ENCODE measurements at places on chromosomes 4 and X.

DNA sequence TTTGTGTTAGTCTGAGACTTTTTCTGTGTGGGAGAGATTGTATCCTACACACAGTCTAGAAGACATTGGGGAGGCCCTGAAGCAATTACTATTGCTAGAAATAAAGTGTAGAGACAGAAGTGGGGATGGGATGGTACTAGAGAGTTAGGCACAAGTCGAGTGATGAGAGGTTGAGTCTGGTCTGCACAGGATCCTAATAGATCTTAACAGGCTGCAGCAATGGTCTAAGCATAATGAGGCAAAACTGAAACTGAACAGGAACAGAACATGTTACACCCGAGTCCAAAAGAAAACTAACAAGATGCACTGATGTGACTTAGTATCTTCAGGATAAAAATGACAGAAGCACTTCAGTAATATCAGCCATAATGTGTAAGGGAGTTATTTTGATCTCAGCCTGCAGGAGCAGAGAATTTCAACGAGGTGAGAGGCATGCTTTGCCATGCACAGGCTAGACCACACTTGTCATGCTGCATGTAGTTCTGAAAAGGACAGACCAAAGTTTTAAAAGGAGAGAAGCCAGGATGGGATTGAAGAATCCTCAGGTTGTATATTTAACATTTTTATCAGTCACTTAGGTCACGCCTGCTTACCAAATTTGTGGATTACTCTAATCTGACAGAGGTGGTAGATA lies 205.8 kb upstream of the BOD1L1 start:
- DNase-seq = no peak

GRCh38 chrX:44105228-44105913 lies 132.2 kb upstream of the NDP start:
- no peak for DNase-seq

- no peak for DNase-seq
These were observed 21.9 kb downstream of the FAM193A start for GRCh38 chr4:2558301-2558700.

DNA sequence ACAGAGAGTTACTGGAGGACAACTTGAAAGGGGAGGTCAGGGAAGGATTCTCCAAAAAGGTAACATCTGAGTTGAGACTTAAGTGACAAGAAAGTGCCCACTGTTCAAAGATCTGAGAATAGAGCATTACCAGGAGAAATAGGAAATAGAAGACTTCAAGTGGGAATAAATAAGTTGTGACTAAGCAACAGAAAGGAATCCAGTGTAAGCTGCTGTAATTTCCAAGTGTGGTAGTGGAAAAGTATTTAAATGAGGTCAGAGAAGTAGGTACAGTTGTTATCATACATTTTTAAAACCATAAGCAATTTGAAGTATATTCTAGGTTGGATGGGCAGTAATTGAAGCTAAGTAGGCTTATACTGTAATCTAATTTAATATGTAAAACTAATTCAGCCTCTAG lies 211.9 kb downstream of the FBXO8 start:
- DNase-seq = no peak
